ENCODE measurements at places on chromosomes 16 and 17. TPM values are rescaled to one million over a fixed set of nuclear protein-coding genes. Genes with fewer than 3 reads are reported as not detected.

Gene PERCC1
- total RNA-seq: not detected

Gene KRT12
- not detected for total RNA-seq

Gene CACNA1H
- 34.5 TPM for total RNA-seq

Gene NAGLU
- 21.9 TPM for total RNA-seq

Gene RAI1
- 2.1 TPM for total RNA-seq

Gene NPIPA3
- total RNA-seq: 3.7 TPM

Gene ITGB3
- total RNA-seq: not detected

Gene ATP2A3
- total RNA-seq: 32.6 TPM

Gene KRTAP4-4
- not detected for total RNA-seq

Gene C17orf67
- total RNA-seq: 0.85 TPM

Gene DNAI2
- total RNA-seq: not detected

GRCh38 chr16:48609652-48610029, 339 bp downstream of the N4BP1 start:
- H3K27ac ChIP-seq: peak overlapping the region; percentile 80
- H3K36me3 ChIP-seq: no peaks in the 10 kb centered on the region
- H3K4me1 ChIP-seq: peaks cover 45% of the 10 kb centered on the region

GRCh38 chr17:55545806-55546205, 34.6 kb upstream of the SMIM36 start:
- no peaks in the 10 kb centered on the region for H3K27me3 ChIP-seq
- H3K4me3 ChIP-seq: no peak overlapping the region
- H3K4me1 ChIP-seq: no peaks in the 10 kb centered on the region
- no peak for DNase-seq
- no peaks in the 10 kb centered on the region for H3K36me3 ChIP-seq
- H3K27ac ChIP-seq: no peak overlapping the region

- H3K36me3 ChIP-seq: no peaks in the 10 kb centered on the region
- peaks cover 88% of the 10 kb centered on the region for H3K27me3 ChIP-seq
- no peak overlapping the region for H3K27ac ChIP-seq
- peaks cover 22% of the 10 kb centered on the region for H3K4me1 ChIP-seq
Measured at GRCh38 chr16:86515777-86516622, 5.7 kb downstream of the FOXF1 start.

GRCh38 chr16:81006211-81006812, 373 bp downstream of the CMC2 start:
- peaks cover 7% of the 10 kb centered on the region for H3K4me1 ChIP-seq
- H3K27ac ChIP-seq: peak overlapping the region; percentile 99
- peak; percentile 46 for DNase-seq
- peak overlapping the region; percentile 91 for H3K4me3 ChIP-seq
- H3K27me3 ChIP-seq: no peaks in the 10 kb centered on the region
- no peaks in the 10 kb centered on the region for H3K36me3 ChIP-seq

DNA sequence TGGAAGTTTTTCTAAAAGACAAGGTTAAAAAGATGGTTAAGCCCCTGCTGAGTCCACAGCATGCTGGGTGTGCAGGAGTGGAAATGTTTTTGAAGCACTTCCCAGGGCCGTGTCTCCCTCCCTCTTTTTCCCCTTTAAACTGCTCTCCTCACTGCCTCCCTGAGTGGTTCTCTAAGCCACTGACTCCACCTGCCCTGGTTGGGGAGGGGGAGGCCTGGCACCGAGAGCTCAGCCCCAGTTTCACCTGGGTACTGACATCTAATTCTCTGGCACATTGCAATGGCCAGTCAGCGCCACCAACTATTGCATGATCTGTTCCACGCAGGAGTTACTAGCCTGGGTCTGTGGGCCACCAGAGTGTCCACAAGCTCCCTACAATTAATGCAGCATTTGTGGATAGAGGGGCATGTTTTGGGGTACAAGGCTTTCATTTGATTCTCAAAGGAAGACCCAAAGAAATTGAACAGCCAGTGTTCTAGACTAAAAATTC, 22.7 kb downstream of the MPP3 start:
- no peak for DNase-seq
- no peak overlapping the region for H3K4me3 ChIP-seq
- no peak overlapping the region for H3K27ac ChIP-seq
- no peaks in the 10 kb centered on the region for H3K4me1 ChIP-seq

DNA sequence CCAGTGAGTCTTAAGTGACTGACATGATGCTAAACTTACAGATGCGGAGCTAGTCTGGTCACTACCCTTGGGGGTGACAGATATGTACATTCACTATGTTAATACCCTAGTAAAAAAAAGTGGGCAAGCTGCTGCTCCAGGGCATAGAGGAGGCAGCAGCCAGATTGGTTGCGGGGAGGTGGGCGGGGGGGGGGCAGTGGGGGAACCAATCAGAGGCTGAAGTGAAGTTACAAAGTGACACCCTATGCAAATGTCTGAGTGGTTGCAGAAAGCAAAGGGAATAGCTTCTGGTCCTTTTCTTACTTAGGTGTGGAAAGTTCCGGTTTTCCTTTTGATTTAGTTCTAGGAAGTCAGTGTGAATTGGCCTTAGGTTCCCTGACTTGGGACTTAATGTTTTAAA, 12.1 kb downstream of the NDEL1 start:
- no peaks in the 10 kb centered on the region for H3K4me1 ChIP-seq
- H3K27me3 ChIP-seq: no peaks in the 10 kb centered on the region
- no peak overlapping the region for H3K4me3 ChIP-seq
- H3K36me3 ChIP-seq: peaks cover 24% of the 10 kb centered on the region
- H3K27ac ChIP-seq: no peak overlapping the region
- no peak for DNase-seq

- H3K27me3 ChIP-seq: no peaks in the 10 kb centered on the region
- peak overlapping the region; percentile 84 for H3K27ac ChIP-seq
- peaks cover 27% of the 10 kb centered on the region for H3K36me3 ChIP-seq
- H3K4me3 ChIP-seq: peak overlapping the region; percentile 97
- peaks cover 48% of the 10 kb centered on the region for H3K4me1 ChIP-seq
Measured at GRCh38 chr16:65229191-65229662, 107.4 kb upstream of the CDH11 start.

DNA sequence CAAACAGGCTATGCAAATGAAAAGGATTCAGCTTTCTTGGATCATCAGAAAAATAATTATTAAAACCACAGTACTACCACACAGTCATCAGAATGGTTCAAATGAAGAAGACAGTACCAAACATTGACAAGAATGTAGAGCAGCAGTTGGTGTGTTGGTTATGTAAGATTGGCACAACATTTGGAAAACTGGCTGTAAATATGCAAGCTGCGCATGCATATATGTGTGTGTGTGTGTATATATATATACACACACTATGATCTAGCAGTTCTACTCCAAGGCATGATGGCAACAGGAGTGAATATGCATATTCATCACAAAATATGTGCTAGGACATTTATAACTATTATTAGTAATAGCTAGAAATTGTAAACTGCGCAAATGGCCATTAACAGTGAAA, 34.4 kb upstream of the PHAF1 start:
- H3K4me1 ChIP-seq: no peaks in the 10 kb centered on the region
- no peaks in the 10 kb centered on the region for H3K27me3 ChIP-seq
- no peak overlapping the region for H3K4me3 ChIP-seq
- DNase-seq: no peak
- no peak overlapping the region for H3K27ac ChIP-seq

DNA sequence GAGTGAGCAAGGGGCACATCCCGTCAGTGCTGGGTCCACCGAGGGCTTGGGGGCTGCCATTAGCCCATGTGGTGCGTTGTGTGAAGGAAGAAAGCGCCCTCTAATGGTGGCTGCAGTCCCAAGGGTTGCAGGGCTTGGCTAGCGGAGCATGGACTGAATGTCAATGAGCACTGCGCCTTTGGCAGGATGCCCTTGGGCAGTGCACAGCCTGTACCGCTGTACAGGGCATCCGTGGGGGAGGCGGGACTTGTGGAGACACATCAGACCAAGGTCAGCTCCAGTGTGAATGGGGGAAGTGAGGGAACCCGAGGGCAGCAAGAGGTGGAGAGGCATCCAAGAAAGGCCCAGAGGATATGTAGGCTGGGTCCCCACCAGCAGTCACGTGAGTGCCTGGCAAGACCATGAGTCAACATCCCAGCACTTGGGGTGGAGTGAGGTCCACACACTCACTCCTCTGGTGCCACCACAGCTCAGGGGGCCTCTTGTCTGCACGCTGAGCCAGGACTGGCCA, 75.5 kb upstream of the MED9 start:
- peak; percentile 80 for DNase-seq
- H3K27me3 ChIP-seq: no peaks in the 10 kb centered on the region
- H3K36me3 ChIP-seq: no peaks in the 10 kb centered on the region
- H3K27ac ChIP-seq: no peak overlapping the region
- no peaks in the 10 kb centered on the region for H3K4me1 ChIP-seq

DNA sequence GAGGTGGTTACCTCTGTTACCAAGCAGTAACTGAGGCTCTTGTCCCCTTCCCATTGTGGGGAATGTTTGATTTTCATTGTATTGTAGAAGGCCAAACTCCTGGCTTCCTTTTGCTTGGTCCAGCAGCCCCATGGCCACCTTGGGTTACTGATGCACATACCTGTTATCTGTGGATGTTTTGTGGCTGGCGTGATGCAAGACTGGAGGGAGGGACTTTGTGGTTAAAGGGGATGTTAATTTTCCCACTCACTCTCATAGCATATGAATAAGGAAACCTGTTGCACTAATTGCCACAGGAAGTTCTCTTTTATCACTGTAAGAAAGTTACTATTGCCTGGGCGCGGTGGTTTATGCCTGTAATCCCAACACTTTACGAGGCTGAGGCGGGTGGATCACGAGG, 168.6 kb upstream of the HS3ST4 start:
- no peaks in the 10 kb centered on the region for H3K4me1 ChIP-seq
- 0 out of 2 replicates have a peak overlapping the region, but pooled peaks have one; percentile 59 for H3K27ac ChIP-seq
- DNase-seq: peak; percentile 10
- H3K36me3 ChIP-seq: no peaks in the 10 kb centered on the region
- H3K27me3 ChIP-seq: no peaks in the 10 kb centered on the region
- H3K4me3 ChIP-seq: no peak overlapping the region

GRCh38 chr17:2420176-2420575, 19.3 kb upstream of the MNT start:
- no peaks in the 10 kb centered on the region for H3K4me1 ChIP-seq
- H3K27ac ChIP-seq: no peak overlapping the region
- H3K27me3 ChIP-seq: no peaks in the 10 kb centered on the region
- no peak for DNase-seq
- peaks cover 18% of the 10 kb centered on the region for H3K36me3 ChIP-seq
- H3K4me3 ChIP-seq: no peak overlapping the region

DNA sequence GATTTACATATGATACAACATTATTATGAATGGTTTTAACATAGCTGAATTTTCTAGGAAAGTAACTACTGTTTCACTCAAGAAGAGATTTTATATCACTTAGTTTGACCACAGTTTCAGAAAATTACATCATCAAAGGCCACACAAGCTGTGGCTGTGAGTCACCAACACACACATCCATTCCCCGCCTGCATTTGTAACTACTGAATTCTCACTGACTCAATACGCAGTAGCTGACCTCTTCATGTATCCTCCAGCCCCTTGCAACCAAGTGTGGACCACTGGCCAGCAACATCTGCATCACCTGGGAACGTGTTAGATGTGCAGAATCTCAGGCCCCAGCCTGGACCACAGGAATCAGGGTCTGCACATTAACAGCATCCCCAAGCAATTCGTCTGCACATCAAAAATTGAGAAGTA, 197.6 kb downstream of the XYLT1 start:
- no peaks in the 10 kb centered on the region for H3K27me3 ChIP-seq
- peaks cover 7% of the 10 kb centered on the region for H3K4me1 ChIP-seq
- no peak for DNase-seq
- H3K27ac ChIP-seq: no peak overlapping the region

DNA sequence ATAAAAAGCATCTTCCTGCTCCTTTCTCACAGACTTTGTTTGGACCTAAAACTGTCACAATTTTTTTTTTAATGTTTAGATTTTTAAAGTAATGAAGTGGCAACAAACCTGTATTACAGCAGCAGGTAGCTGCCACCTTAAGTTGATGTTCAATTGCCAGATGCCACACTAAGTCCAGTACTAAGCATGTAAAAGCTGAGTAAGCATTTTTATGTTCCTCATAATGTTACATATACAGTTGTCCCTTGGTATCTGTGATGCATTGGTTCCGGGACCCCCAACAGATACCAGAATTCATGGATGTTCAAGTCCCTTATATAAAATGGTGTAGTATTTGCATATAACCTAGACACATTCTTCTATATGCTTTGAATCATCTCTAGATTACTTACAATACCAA, 45.1 kb downstream of the TNRC6A start:
- no peaks in the 10 kb centered on the region for H3K27me3 ChIP-seq
- no peak for DNase-seq
- no peak overlapping the region for H3K4me3 ChIP-seq
- peaks cover 36% of the 10 kb centered on the region for H3K36me3 ChIP-seq
- no peak overlapping the region for H3K27ac ChIP-seq
- peaks cover 12% of the 10 kb centered on the region for H3K4me1 ChIP-seq

DNA sequence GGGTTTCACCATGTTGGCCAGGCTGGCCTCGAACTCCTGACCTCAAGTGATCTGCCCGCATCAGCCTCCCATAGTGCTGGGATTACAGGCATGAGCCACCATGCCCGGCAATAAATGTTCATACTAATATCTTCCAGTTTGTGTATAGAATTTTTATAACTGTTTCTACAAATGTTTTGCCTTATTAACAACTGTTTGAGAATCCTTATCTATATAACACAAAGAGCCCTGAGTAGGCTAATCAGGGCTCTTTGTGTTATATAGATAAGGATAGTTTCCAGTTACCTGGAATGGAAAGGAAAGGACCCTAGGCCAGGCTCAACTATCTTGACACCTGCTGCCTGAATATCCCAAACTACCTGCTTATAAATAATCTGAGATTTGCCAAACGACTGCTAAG, 16.9 kb downstream of the TERF2 start:
- H3K27me3 ChIP-seq: no peaks in the 10 kb centered on the region
- H3K36me3 ChIP-seq: peaks cover 64% of the 10 kb centered on the region
- H3K27ac ChIP-seq: no peak overlapping the region
- no peaks in the 10 kb centered on the region for H3K4me1 ChIP-seq
- no peak overlapping the region for H3K4me3 ChIP-seq

DNA sequence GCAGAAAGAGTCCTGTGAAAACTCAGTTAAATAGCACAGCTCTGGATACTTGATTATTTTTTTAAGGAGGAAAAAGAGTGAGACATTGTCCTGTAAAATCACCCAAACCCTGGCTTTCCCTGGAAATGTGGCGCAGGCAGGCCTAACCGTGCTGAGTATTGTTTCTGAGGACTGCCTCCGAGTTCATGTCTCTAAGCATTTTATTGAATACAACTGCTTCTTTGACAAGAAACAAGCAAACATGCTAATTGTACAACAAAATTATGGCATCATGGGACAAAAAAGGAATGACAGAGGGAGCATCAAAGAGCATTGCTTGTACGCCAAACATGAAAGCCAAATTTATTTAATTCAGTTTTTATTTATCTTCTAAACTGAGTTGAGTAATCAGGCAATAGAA, 64.5 kb upstream of the HSBP1 start:
- no peak overlapping the region for H3K4me3 ChIP-seq
- no peaks in the 10 kb centered on the region for H3K4me1 ChIP-seq
- no peaks in the 10 kb centered on the region for H3K27me3 ChIP-seq
- no peaks in the 10 kb centered on the region for H3K36me3 ChIP-seq

- DNase-seq: no peak
- H3K4me1 ChIP-seq: no peaks in the 10 kb centered on the region
- H3K27me3 ChIP-seq: no peaks in the 10 kb centered on the region
- no peak overlapping the region for H3K4me3 ChIP-seq
Measured at GRCh38 chr16:20026361-20027072, 47.2 kb downstream of the GPR139 start.
